ENCODE measurements at places on chromosomes 12 and 14.

GRCh38 chr14:67882986-67883555, 63.5 kb downstream of the RAD51B start:
- no peak for DNase-seq

GRCh38 chr12:42691991-42692557, 102.5 kb upstream of the PRICKLE1 start:
- no peak for DNase-seq

DNA sequence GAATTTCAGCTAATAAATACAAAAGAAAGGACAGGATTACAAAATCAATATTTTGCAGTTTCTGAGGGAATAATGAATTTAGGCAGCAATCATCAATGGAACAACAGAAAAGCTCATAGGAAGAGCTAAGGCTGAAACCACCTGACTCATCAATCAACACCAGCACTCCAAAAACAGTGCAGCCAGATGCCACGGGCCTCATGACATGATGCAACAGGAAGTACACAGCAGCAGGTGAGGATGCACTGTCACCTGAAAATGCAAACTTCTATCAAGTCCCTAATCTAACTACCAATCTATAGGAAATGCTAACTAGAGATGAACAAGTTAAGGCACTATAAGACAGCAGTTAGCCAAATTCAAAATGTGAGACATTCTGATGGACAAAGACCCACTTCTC, 21.7 kb downstream of the GNS start:
- no peak for DNase-seq

- no peak for DNase-seq
Measured at GRCh38 chr14:88829685-88830302, 5.3 kb downstream of the TTC8 start.

DNA sequence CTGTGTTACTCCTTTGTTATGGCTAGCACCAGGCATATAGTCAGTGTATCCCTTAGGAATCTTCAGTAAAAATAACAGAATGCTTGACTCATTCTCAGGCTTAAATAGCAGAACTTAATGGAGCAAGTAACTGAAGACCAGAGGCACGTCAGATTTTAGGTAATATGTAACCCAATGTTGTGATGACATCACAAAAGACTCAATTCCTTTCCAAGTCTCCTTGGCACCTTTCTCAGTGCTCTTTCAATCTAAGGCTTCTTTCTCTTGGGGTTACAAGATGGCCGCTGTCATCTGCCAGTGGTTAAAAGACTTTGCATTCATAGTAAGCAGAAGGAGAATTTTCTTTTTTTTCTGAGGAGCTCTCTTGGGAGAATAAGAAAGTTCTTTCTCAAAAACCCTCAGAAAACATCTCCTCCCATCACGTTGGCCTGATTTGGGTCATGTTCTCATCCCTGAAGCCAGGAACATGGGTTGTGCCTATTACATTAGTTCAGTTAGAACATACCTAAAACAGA, 33.4 kb upstream of the DCN start:
- no peak for DNase-seq

GRCh38 chr12:96994900-96995299, 87.8 kb downstream of the NEDD1 start:
- no peak for DNase-seq

GRCh38 chr12:54299515-54300224, 1.1 kb downstream of the NFE2 start:
- no peak for DNase-seq

DNA sequence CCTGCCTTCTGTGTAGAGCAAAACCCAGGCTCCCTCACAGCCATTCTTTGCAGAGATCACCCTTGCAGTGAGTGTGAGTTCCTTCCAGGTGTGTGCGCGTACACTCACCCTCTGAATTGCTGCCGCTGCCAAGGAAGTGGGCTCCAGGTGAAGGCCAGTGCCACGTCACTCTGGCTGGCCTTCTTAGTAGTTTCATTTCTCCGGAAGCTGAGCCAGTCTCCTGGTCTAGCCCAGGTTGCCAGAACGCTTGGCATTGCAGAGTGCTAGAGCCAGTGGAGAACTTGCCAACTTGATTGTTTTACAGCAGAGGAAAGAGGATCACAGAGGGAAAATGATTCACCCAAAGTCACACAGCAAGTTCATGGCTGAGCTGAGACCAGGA, 11.0 kb downstream of the CBLN3 start:
- no peak for DNase-seq

- no peak for DNase-seq
Measured at GRCh38 chr12:101750152-101750551, 10.9 kb upstream of the SYCP3 start.

GRCh38 chr12:88566430-88566829, 13.8 kb downstream of the KITLG start:
- no peak for DNase-seq

- peak; percentile 27 for DNase-seq
Measured at GRCh38 chr12:75913502-75914351, 117.8 kb downstream of the PHLDA1 start.

- no peak for DNase-seq
Measured at GRCh38 chr12:25295361-25295760, 44.6 kb upstream of the KRAS start.

DNA sequence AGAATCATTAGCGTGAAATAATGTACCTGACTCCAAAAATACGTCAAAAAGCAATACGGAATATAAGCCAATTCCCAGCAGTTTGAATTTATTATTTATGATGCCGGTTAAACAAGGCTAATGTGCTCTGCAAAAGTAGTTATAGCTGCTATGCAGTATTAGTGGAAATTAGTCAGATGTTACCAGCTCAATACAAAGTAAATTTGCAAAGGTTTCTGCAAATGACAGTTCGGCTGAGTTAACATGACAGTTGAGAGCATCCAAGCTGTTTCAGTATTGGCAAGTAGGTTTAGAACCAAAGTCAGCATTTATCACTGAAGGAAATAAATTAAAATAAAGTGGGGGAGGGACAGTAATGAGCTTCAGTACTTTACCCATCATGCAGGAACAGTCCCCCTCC, 1665.8 kb upstream of the FLRT2 start:
- no peak for DNase-seq

DNA sequence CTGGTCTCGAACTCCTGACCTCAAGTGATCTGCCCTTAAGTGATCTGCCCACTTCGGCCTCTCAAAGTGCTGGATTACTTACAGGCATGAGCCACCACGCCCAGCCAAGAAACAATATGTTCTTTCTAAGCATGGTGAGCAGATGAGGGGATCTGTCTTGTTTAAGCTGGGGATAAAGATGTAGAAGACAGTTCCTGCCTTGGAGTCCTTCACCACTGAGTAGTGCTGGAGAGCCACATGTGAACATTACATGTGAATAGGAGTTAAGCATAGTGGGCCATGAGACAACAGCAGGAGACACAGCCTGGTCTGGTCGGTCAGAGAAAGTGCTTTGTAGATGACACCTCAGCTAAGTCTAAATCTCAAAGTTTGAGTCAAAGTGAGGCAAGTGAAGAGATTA, 26.0 kb downstream of the TMBIM6 start:
- DNase-seq: no peak

All from stimulated activated CD4-positive, alpha-beta T cell treated with anti-CD3 and anti-CD28 coated beads, Interleukin-4, amount 100 ng/mL, for 48 hours (primary cell).